Activated T-helper 17 cell treated with anti-CD3 and anti-CD28 coated beads, Interleukin-2, amount 50 U/mL, for 72 hours (primary cell): ENCODE measurements at places on chromosomes 5 and 9.

DNA sequence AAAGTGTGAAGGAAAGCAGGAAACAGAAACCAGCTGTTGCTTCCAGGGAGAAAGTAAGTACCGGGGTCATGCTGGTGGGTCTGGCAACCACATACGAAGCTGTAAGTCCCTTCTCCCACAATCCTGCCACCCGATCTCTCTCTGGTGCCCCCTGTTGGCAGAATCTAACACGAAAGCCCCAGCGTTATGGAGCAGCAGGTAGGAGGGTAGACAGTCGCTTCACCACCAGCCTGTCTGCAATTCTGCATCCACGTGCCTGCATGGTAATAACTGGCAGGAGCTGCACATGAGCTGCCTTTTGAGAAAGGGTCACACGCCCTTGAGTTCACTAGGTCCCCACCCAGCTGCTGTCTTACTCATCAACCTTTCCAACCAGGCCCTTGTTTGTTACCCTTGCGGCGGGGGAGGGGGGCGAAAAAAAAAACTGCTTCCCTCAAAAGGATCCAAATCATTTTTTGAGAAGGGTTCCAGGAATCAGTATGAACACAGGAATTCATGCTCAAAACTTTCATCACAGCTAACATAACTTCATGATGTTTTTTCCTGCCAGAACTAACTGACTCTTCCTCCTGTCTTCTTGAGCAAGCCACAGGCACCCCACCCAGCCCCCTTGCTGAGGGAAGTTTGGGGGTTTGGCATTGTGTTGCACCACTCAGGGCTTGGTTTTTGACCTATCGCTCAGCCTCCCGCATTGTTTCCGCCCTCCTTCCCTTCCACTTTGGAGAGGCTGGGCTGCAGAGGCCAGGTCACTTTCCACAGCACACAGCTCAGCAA is 19.6 kb upstream of the TMEM252 start:
- ATAC-seq = peak; percentile 34

- peak; percentile 11 for ATAC-seq
Measured at GRCh38 chr5:79562351-79563246, 48.7 kb upstream of the HOMER1 start.

DNA sequence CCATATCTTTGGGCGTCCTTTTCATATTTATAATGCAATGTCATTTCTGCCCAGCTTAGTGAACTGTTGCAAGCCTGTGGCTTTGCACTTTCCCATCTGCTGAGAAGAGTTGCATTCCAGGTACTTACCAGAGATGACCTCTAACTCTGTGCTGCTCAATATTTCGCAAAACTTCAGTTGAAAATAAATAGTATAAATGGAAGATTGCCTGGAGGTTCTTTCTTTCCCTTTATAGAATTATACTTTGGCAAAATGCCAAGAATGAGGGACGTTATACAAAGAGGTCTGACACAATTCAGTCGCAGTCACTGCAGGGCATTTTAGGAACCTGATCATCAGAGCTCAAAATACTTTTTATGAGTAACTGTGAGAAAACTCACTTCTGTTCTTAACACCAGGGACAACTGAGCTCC is 18.9 kb upstream of the VLDLR start:
- ATAC-seq = no peak

DNA sequence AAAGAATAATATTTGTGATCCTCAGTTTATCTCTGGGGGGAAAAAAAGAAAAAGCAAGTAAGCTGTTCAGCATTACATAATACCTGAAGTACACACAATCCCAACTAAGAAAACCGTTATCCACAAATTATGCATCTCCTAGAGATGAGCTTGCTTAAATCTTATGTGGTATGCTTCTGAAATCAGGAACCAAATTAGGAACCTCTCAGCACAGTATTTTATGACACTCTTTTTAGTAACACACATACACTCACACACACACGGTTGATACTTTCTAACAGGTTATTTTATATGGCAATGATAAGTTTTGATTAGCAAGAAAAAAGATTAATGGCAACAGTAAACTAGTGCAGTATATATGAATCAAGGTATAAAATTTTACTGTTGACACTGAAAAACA is 1.2 kb upstream of the ZNF510 start:
- ATAC-seq = no peak

DNA sequence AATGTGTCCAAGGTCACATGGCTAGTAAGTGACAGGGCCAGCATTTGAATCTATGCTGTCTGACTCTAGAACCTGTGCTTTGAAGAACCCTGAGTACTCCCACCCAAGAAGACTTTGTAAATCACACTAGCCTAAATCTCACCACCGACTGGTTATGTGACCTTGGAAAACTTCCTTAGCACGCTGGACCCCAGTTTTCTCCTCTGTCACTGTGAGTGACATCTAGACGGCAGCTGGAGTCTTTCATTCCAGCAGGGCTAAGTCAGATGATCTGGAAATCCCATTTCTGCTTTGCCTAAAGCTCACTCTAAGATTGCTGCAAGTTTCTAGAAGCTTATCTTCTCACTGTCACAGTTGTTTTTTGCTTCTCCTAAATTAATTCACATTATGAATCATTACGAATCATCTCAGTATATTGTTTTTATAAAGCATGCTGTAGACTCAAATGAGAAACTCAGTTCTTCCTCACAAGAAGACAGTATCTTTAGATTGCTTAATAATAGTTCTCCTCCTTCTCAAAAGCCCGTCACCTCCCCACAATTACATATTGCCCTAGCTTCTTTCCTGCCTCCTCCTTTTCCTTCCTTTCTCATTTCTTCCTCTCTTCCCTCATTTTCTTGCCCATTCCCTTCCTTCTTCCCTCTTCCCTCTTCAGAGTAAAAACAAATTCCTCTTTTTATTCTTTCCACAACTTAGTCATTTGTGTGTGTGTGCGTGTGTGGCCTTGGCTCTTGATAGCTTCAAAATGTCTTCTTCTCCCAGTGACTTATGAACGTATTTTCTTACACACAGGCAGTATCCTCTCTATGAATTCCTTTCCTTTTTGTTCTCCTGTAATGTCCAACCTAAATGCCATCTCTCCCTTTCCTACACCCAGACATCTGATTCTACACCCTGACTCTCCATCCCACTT is 16.8 kb downstream of the ALDOB start:
- ATAC-seq = no peak

GRCh38 chr9:97307500-97308163 is at the start of gene CCDC180:
Gene CCDC180, plus strand, starts transcription at chr9:97307659. Its CDS starts 405 bp downstream, at chr9:97308064.
- ATAC-seq = no peak
